Cerebellar nuclear complex (tissue), 1 donor: ENCODE measurements at places on chromosomes 12 and 14.

GRCh38 chr12:27619308-27619707, 76.9 kb upstream of the REP15 start:
- no peak for DNase-seq

- peak; percentile 90 for DNase-seq
Measured at GRCh38 chr12:124745891-124746570, 117.6 kb downstream of the SCARB1 start.

GRCh38 chr12:46453428-46453827, 80.9 kb upstream of the SLC38A2 start:
- DNase-seq: no peak

DNA sequence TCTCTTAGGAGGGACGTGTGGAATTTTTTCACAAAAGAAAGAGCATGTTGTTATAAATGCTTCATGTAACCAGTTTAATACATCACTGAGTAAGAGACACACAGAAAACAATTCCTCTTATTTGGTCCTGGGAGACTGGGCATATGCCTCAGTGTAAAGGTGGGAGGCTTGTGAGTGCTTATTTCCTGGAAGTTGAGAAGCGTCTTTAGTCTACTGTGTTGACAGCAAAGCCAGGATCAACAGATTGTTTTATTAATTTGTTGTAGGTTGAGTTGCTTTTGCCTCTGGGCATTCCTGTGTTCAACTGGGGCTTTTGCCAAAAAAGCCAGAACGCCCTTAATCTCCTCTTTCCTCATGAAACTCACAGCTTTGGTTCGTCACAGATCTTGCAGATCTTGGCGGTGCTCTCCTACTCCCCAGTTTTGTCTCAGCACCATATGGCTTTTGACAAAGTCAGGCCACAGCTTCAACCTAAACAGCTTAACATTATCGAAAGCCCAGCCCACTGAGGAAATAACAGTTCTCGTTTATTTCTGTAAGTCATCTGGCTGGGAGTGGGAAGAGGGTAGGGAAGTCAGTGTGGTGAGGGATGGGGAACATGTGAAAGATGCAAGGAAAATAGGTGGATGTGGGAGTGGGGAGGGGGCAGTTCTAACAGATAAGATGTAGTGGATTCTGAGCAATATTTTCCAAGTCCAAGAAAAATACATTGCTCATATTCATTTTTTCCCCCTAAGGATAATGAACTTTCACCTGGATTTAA, 227.2 kb downstream of the DACT1 start:
- DNase-seq: no peak

- DNase-seq: no peak
Measured at GRCh38 chr12:60308366-60308991, 712.6 kb downstream of the SLC16A7 start.

DNA sequence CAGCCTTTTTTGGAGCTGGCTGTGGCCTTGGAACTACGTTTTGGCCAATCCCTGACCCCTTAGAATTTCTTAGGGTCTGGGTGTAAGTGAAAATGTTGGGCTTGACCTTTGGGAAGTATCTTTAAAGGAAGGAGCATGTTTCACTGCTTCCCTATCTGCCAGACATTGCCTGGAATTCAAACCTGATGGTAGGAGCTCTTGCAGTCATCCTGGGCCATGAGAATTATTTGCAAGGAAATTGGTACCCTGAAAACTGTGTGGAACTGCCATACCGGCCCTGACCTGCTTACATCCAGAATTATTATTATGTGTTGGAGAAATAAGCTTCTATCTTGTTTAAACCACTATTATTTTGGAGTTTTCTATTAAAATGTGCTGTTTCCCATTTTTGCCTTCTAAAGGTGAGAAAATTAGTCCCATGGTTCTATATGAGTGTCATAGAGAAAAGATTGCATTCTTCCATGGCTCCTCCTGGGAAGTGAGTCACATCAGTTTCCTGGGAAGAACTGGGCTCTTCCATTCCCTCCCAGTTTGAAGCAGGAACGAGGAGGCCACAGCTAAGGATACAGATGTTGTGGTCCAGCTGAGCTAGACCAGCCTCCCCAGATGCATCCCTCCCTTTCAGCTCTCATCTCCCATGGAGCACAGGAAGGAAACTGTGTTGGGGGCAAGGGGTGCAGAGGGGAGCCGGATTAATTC, 9.5 kb upstream of the PGF start:
- DNase-seq: no peak

DNA sequence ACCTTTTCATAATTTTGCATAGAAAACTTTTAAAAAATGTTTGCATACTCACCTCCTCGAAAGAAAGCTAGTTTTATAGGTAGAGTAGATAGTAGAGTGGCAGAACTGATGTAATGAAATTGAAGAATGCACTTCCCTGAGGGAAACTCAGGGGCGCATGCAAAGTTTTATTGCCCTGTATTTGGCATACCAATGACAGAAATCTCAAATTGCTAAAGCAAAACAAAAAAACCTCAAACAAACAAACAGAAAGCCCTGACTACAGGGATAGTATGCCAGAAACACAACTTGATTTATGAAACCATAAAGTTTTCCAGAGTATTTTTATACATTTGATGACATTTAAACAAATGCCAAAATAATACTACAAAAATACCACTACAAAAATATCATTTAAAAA, 1.8 kb downstream of the RASSF9 start:
- no peak for DNase-seq

DNA sequence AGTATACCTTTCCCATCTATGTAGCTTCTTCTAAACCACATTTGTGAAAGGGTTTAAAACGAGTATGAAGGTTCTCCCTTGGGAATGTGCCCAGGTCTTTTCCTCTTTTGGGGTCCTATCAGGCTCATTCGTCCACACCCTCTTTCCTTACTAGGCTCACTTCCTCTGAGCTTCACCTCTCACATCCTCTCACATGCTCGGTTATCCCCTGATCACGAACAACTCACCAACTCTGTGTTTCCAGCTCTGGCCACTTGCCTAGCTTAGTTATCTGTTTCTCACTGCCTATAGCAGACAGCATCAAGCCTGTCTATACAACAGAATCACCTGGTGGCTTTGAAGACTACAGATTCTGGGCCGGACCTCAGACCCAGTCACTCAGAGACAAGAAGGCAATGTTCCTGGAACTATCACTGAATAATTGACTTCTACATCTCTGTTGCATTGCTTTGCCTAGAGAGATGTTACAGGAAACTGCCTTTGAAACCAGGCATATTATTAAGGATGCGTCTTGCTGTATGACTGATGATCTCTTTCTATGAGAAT, 158.2 kb downstream of the FOXN3 start:
- no peak for DNase-seq

DNA sequence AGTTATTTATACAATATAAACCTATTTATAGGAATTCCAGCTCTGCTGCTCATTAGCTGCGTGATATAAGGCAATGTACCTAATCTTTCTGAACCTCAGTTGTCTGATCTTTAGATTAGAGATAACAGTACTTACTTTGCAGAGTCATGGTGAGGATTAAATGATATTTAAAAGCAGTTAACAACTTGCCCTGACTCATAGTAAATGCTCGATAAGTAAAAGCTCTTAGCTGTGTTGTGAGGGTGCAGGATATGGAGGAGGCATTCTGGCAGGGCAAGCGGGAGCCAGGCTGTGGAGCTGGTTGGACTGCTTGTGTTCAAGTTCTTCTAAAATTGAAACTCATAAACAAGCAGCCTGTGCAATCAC, 140.0 kb upstream of the PRICKLE1 start:
- DNase-seq: no peak

DNA sequence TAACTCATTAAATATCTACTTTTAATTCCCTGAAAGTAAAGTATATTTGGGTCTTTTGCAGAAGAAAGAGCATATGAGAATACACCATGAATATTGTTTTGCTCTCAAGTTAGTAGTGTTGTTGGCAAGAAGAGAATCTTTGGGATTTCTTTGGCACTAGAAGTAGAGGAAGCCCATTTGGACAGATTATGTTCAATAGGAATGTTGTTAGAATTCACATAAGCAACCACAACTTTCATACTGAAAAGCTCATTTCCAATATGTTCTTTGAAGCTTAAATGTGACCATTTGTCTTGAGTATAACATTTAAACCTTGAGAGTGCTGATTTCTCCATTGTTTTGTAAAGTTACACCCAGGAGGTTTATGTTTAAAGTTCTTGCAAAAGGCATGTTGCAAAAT, 37.6 kb downstream of the PLEKHG7 start:
- DNase-seq: no peak

GRCh38 chr12:2682296-2683251, 112.2 kb upstream of the FKBP4 start:
- no peak for DNase-seq

GRCh38 chr12:92034858-92035401, 110.7 kb downstream of the BTG1 start:
- no peak for DNase-seq

DNA sequence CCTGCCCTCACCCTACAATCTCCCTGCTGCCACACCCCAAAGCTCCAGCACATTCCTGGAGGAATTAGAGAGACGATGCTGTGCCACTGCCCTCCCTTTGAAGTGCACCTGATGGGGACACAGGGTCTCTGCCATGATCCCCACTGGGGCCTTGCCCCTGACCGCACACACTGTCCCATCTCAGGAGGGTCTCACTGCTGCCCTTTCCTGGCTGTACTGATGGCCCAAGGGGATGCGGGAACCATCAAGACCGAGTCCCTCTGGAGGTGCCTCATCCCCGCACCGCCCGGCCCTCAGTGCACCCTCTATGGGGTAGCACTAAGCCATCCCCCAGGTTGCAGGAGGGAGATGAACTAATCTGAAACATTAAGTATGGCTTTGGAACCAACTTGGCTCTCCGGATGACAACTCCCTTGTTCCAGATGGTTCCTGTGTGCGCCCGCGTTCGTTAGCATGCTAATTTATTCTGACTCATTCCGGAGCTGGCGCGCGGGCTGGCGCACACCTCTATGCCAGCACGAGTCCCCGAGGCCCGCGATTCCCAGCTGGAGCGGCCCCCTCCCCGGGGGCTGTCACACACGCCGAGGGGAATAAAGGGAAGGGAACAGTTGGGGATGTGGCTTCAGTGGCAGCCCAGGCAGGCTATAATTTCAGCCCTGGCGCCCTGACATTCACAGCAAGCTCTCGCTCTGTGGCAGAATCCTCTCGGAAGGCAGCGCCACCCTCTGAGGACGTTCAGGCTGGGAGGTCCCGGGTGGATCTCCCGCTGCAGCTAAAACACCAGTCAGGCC, 34.2 kb upstream of the C14orf180 start:
- no peak for DNase-seq

DNA sequence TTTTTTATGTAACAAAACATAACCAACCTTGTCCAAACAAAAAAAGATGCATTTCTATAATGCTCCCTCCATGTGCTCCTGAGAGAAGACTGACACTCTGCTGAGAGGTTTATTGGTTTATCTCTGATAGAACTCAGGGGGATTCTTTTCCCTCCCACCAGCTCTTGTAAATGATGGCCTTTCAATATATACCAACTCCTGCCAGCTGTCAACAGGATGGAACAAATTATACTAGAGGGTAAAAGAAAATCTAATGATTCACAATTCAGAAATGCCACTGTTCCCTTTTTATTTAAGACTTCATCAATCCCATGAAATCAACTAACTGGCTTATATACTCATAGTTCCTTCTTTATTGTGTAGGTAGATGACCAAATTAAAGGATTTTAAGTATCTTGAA, 25.4 kb downstream of the PSMC1 start:
- DNase-seq: no peak

- DNase-seq: no peak
Measured at GRCh38 chr12:30794591-30795409, 40.0 kb upstream of the CAPRIN2 start.

GRCh38 chr12:11412731-11413130, 17.4 kb upstream of the PRB2 start:
- DNase-seq: no peak

- no peak for DNase-seq
Measured at GRCh38 chr12:12432364-12432763, 75.5 kb downstream of the BORCS5 start.

DNA sequence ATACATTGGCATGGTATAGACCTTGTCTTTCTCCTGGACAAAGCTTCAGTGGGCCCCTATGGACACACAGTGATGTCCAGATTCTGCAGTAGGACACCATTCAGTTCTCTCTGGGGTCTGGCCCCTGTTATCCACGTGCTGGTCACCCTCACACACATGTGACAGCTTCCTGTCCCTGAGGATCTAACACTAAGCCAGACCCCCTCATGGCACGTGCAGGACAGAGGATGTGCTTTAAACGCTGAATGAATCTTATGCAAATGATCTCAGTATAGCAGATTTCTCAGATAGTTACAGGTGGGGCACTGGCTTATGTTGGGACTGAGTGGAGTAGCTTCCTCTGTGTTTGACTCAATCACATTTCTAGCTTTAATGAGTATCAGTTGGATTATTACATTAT, 33.7 kb downstream of the SLC24A4 start:
- DNase-seq: no peak

DNA sequence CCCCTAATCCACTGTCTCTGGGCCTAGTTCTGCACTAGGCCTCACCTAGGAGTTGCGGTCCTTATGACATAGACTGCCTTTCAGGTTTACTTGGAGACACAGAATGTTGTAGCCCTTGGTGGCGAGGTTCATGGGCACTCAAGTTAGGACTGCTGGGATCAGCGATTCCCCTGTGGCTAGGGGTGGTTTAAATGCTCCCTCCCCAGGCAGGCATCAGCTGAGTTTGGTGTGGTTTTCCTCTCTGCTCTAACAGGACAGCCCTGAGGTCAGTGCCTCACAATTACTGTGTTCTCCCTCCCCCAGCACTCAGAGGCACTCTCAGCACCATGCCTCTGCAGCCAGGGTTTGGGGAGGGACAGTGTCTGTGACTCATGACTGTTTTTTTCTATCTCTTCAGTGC, 22.2 kb upstream of the RDH16 start:
- DNase-seq: no peak

DNA sequence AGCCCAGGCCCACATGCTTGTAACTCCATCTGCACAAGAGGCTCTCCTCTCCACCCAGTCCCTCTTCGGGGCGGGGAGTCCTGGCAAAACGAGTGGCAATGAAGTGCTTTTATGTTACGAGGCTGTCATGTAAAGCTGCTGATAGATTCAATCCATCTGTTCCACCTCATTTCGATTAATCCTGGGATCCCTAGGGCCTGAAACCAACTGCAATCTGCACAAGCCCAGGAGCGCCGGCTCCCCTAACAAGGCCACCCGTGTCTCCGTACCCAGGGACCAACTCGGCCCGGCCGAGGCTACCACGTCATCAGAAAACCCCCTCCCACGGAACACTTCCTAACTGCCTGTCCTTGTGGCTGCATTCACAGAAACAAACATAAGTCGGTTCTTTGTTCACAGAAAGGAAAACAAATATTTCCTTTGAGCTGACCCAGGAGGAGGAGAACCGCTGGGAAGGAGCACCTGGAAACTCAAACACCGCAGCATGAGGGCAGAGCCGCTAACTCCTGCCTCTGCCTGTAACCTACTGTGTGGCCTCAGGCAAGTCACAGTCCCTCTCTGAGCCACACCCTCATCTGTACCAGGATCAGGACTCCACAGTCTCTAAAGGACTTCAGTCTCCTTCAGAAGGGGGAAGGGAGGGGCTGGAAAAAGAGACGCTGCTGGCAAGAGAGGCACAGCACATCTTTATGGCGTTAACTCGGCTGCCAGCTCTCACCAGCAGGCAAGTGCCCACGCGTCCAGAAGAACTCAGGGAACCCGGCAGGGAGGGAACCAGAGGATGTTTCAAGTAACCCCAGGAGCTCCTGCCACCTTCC, 47.8 kb downstream of the CCDC88C start:
- no peak for DNase-seq

- no peak for DNase-seq
Measured at GRCh38 chr12:131229426-131230339, 276.0 kb downstream of the ADGRD1 start.
